ENCODE measurements at places on chromosomes 5 and 9.

- DNase-seq: no peak
Measured at GRCh38 chr9:79049371-79049770, 522.4 kb upstream of the TLE4 start.

- no peak for DNase-seq
Measured at GRCh38 chr5:150400316-150401075, 12.2 kb downstream of the CD74 start.

- DNase-seq: no peak
Measured at GRCh38 chr5:41094871-41095270, 23.7 kb upstream of the MROH2B start.

DNA sequence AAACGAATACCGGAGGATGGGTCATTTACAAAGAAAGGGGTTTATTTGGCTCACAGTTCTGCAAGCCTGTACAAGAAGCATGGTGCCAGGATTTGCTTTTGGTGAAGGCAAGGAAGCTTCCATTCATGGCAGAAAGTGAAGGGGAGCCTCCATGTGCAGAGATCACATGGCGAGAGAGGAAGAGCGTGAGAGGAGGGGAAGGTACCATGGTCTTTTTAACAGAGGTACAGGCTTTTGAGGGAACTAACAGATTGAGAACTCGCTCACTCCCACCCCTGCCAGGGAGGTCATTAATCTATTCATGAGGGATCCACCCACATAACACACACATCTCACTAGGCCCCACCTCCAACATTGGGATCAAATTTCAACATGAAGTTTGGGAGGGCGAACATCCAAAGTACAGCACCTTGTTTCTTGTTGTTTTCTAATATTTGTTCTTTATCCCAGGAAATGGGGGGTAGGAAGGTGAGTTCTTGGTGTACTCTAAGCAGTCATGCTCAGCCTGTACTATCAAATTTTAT is 18.5 kb downstream of the TMC1 start:
- no peak for DNase-seq

GRCh38 chr9:134560206-134560605 is 81.4 kb upstream of the COL5A1 start:
- no peak for DNase-seq

DNA sequence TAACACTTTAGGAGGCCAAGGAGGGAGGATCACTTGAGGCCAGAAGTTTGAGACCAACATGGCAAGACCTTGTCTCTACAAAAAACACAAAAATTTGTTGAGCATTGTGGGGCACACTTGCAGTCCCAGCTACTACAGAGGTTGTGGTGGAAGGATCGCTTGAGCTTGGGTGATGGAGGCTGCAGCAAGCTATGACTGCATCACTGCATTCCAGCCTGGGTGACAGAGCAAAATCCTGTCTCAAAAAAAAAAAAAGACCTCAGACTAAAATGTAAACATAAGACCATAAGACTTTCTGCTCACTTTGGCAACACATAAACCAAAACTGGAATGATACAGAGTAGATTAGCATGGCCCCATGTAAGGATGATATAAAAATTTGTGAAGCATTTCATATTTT is 24.6 kb upstream of the NANS start:
- no peak for DNase-seq

DNA sequence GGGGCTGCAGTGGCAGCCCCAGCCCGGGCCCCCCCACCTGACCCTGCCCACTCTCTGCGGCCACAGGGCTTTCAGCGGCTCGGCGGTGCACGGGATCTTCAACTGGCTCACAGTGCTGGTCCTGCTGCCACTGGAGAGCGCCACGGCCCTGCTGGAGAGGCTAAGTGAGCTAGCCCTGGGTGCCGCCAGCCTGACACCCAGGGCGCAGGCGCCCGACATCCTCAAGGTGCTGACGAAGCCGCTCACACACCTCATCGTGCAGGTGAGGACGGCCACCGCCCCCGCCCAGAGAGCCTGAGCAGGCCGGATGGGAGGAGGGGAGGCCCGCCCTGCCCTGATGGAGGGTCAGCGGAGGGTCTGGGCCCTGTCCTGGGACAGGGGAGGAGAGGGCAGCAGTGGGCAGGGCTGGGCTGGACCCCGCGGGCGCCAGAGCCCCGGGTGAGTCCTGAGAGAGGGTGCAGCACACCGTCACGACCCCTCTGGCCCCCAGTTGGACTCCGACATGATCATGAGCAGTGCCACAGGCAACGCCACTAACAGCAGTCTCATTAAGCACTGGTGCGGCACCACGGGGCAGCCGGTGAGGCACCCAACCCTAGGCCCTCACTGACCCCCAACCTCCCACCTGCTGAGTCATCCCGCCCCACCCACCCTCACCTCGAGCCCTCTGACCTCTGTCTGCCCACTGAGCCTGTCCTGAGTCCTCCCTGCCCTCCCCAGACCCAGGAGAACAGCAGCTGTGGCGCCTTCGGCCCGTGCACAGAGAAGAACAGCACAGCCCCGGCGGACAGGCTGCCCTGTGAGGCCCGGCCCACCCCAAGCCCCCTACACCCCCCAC is 2.7 kb downstream of the SLC34A3 start:
- no peak for DNase-seq

GRCh38 chr9:37036371-37036775 is 2.3 kb upstream of the PAX5 start:
- no peak for DNase-seq

DNA sequence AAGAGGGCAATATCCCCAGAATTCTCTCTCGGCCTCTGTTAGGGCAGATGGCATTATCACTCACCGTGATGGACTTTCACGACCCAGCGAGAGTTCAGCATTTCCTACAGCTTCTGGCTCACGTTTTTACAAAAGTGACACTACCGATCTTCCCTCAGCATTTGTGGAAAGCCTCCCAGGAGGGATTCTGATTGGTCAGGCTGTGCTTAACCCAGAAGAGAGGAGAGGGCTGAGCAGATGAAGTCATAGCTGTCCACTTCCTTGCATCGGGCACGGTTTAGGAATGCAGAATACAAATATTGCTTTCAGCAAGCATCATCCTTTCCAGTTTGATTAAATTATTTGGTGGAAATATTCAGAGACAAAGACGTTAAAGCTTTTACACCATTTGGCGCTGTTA is 277.4 kb upstream of the MSX2 start:
- DNase-seq: no peak

DNA sequence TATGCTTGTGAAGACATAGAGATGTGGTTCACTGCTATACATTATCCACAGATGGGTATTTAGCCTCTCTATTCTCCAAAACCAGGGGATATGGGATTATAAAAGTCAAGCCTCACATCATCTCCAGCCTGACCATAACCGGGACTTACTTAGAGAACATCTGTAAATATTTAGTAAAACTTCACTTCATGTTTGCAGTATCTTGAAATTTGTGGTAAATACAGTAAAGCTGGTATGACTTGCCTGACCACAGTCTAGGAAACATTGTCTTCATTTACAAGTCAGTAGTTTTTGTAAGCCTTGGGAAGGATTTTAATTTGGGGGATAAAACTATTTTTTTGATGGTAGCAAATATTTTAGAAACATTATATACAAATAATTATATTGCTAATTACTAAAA is 64.2 kb downstream of the MAST4 start:
- no peak for DNase-seq

- DNase-seq: no peak
Measured at GRCh38 chr5:72486371-72486770, 20.8 kb downstream of the ZNF366 start.

- DNase-seq: no peak
Measured at GRCh38 chr5:17305017-17305416, 87.6 kb downstream of the BASP1 start.

- DNase-seq: no peak
Measured at GRCh38 chr9:126275386-126276001, 51.1 kb upstream of the MVB12B start.

GRCh38 chr5:69078921-69079540 is 14.8 kb upstream of the SLC30A5 start:
- DNase-seq: no peak

- DNase-seq: no peak
Measured at GRCh38 chr5:151018846-151019245, 1.5 kb upstream of the GPX3 start.

DNA sequence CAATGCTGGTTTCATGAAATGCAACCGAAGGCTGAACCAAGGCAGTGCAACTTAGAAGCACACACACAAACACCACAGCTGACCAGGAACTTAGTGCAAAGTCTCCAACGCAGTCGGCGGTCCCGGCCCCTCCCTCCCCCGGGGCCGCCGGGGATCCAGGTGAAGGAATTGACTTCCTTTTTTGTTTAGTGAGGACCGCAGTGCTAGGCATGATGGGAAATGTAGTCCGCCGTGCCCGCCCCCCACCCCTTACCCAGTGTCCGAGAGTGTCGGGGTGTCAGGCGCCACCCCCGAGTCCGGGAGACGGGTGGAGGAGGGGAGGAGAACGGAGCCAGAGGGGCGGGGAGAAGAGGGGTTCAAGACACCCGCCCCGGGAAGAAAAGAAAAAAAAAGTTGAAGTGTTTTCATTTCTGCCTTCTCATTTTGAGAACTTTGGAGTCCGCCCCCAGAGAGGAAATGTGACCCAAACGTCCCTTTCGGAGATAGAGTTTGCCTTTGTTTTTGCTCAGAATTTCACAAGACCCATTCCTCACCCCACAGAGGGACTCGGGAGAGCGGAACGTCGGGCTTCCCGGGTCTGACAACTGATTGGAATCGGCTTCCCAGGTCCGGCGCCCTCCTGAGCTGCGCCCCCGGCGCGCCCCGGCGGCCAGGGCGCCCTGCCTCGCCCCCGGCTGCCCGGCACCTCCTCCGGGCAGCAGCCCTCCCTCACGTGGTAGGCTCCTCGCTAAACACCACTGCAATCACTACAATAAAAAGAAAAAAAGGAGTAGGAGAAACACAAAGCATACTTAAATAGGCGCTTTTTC is 2.0 kb downstream of the IER5L start:
- peak; percentile 45 for DNase-seq

GRCh38 chr9:34512131-34513078 is 10.4 kb downstream of the ENHO start:
- DNase-seq: no peak

DNA sequence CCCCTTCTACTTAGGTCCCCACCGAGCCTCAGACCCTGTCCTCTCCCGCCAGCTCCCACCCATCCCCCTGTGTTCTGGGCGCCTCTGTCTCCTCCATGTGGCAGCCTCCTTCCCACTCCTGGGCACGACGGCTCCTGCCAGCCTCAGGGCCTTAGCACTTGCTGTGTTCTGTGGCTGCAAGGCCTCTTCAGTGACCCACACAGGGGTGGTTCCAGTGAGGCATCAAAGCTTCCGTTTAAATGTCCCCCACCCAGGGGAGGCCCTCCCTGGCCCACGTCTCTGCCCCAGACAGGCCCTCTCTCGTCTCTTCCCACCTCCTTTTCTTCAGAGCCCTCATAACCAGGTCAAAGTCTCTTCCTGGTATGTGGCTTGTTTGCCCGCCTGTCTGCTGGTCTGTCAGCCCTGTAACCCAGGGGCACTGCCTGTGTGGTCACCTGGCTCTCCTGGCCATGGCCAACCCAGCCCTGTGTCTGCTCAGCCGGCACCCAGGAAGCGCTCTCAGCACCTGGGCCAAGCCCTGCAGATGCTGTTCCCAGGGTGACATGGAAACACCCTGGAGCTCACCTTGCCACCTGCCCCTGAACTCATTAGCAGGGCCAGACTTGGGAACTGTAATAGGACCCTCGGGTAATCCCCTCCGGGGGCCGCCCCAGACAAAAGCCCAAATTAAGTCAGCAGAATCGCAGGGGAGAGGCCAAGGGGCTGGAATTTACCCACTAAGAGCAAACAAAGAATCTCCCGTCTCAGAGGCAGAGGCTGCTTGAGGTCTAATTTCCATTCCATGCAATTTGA is 33.7 kb downstream of the LHX3 start:
- no peak for DNase-seq

DNA sequence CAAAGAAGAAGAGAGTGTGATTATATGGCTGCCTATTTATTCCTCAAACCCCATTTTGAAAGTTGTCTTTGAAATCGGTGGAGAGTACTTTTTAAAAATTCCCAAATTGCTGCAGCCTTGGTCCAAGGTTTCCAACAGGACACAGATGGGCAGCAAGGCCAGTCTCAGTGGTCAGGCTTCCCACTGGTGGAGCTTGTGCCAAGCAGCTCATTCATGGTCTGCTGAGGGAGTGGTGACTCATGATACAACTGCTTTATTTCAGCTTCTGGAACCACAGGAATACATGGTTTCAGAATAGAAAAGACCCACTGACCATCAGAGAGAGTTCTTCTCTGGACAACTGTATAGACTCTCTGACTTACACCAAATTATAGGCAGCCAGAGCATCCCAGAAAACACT is 673.1 kb upstream of the KLF4 start:
- no peak for DNase-seq

DNA sequence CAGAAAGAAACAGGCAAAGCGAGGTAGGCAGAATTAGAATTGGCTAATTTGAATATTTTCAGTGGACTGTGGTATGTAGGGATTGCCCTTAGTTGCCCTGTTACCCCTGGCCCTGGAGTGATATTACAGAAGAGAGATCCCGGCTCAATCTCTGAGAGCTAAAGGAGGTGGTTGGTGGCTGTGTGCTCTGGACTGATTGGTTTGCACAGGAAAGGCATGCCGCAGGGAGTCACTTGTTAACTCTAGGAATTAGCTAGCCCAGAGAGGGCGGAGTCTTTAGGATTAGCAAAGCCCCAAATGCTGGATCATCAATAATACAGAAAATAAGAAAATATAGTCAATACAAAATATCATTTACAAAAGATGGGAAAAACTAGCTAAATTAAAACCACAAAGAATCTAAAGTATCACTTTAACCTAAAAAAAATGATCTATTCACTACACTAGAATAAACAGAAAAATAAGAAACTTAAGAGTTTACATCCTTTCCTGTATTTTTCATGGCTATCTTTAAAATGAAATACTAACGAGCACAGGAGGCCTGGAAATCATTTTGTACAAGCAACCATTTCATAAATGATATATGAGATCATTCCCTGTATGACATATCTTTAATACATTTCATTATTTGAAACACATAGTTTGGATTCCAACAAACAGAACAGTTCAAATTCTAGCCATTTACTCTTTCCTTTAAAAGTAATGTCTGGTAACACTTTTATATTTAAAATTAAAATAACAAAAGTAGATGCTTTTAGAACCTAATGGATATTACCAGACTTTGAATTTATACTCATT is 71.1 kb downstream of the GNAQ start:
- DNase-seq: no peak

DNA sequence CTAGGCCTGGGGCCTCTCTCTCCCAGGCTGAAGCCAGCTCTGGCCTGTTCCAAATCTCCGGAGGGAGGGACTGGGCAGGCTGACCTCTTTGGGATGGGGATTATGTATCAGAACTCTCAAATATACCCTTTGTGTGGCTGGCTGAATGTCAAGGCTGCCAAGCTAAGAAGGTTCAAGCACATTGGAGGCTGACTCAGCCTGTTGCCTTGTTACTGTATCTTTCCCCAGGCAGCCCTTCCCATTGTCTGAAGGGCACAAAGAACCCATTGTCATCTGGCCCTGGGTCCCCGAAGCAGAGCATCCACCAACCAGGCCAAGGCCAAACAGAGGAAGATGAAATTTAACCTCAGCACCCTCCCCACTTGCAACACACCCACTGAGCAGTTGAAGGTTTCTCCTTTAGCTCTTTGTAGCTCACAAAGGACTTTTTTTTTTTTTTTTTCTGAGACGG is 7.3 kb upstream of the SPARC start:
- DNase-seq: no peak

GRCh38 chr5:116032094-116032517 is at the start of gene ARL14EPL:
TSS of gene ARL14EPL (plus strand) at chr5:116032472. CDS start at chr5:116051466, 18,994 bp downstream.
- DNase-seq: no peak
